ENCODE measurements at places on chromosomes 12 and 14.

DNA sequence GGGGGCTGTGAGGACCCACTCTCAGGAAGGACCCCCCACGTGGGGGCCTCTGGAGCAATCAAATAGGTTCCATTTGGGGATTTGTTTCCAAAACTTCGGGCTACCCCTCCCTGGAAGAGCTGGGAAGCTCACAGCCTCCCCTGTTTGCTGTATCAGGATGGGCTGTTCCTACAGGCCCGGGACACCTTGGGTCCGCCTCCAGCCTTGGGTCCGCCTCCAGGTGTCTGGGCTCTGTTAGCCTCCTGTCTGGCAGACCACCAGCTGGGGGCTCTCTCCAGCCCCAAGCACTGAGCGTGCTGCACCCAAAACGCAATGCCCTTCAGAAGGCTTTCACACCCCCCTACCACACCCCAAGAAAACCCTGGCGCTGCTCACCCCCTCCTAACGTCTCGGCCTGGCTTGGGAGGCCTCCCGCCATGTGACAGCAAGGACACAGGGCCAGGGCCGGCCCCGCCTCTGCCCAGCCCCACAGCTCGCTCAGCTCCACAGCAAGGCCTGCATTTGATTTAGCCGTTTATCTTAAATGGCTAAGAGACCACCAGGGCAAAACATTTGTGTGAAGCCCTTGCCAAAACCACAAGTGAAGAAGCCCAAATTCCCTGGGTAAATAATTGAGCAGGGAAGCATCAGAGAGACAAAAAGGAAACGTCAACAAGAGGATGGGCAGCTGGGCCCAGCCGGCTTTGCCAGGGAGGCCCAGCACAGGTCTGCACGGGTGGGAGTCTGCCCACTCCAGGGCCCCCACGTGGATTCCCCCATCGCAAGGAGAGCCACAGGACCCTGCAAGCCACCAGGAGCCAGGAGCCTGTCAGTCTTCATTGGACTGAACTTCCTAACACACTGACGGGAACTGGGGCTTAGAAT, 39.9 kb downstream of the BCL11B start:
- no peak for DNase-seq

DNA sequence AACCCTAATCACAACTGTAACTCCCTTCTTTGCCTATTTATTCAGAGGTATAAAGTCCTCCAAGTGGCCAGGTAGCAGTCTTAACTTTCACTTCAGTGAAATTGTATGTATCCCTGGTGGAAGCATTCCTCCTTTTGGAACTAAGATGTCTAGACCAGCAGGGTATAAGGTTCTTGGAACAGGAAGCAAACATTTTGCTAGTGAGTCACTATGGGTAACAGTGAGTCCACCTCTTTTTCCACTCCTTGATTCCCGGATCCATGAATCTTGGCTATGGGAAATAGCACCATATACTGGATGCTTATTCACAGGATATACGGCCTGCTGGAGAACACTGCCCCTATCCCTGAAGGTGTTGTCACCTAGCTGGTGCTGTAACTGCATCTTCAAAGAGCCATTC, 80.2 kb downstream of the KCNA5 start:
- no peak for DNase-seq

DNA sequence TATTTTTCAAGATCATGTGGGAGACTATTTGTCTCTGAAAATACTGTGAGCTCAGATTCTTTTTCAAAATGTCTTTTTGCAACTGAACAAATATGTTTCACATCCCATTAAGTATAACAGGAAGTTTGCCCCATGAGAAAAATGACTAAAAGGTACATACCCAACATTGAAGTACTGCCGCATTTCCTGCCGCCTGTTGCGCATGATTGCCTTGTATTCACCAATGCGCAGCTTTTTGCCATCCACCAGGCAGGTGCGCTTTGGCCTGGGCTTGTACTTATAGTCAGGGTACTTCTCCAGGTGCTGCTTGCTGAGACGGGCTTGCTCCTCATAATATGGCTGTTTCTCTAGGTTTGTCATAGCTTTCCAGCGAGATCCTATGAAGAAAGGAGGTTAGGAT, 413.2 kb downstream of the SOX5 start:
- DNase-seq: no peak

- no peak for DNase-seq
Observed at GRCh38 chr12:120347766-120348165, 20.2 kb upstream of the PLA2G1B start.

DNA sequence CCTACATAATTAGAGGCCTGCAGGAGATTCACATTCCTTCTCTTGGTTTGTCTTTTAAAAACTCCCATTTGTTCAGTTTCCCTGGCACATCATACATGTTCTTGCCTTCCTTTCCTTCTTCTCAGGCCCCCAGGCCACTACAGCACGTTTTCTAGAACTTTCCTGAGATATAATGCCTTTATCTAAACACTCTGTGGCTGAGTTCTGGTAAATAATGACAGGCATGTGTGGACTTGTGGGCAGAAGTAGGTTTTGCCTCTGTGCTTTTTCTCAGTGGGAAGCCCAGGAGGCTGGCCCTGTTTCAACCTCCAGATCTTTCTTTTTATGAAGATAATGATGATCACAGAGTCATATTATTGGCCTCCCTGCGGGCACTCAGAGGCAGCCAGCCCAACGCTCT, 117.2 kb downstream of the TMX1 start:
- no peak for DNase-seq

DNA sequence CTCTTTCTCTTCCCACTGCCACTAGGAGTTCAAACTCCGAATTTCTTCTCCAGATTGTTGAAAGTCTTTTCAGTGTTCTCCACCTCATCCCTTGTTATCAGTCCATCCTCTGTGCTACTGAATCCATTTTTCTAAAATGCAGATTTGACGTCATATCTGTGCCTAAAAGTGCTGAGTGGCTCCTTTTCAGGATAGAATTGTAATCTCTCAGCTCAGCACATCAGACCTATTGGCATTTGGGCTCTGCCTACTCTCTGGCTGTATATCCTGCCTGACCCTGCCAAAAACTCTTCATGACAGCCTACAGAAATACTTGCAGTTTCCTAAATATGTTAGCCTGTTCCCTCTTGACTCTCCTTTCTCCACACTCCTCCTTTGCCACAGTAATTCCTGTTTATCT, 1.1 kb upstream of the RABGGTA start:
- no peak for DNase-seq

GRCh38 chr14:92677955-92678354, 70.5 kb downstream of the LGMN start:
- no peak for DNase-seq
